Hematopoietic multipotent progenitor cell treated with erythropoietin and hydrocortisone succinate and interleukin-3 and kit ligand, for 17 days (in vitro differentiated cells): ENCODE measurements at places on chromosomes 3 and 15.

GRCh38 chr3:169509780-169510692 lies 153.5 kb downstream of the MECOM start:
- DNase-seq: no peak

GRCh38 chr3:128987302-128988100 lies 6.4 kb downstream of the CFAP92 start:
- no peak for DNase-seq

DNA sequence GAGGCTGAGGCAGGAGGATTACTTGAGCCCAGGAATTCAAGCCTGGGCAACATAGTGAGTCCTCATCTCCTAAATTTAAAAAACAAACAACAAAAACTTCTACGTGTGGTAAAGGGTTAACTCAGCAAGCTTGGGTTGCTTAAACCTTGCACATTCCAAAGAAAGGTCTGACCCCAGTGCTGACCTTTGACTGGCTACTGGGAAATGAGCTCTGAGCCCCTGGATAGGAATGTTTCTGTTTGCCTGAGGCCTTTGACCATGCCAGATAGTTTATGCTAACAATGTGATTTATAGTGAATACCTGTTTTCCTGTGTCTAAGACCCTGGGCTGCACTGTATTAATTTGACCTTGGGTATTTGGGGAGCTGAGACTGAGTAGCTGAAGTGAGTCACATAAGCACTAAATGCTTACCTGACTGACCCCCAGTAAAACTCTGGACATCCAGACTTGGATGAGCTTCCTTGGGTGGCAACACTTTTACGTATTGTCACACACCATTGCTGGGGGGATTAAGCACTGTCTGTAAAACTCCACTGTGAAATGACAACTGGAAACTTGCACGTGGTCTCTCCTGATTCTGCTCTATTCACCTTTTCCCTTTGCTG lies 20.7 kb downstream of the TCAIM start:
- DNase-seq: no peak

- no peak for DNase-seq
Observed at GRCh38 chr3:101976473-101976872, 127.2 kb downstream of the NFKBIZ start.

DNA sequence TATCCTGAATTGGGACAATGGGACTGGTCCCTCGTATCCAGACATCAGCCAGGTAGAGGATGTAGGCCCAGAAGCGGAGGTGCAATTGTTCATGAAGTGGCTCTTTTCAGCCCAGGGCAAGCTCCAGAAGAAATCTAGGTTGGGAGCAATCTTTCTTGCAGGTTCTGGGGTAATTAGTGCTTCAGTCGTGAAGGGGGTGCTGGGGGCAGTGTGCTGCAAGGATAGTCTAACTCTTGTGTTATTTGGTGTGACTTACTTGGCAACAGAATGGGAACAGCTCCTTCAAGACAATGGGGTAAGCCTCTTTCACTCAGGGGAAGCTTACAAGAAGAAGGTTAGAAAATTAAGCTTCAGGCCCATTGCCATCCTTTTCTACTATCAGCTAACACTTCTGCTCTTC lies 273.0 kb downstream of the DIPK2A start:
- DNase-seq: no peak

DNA sequence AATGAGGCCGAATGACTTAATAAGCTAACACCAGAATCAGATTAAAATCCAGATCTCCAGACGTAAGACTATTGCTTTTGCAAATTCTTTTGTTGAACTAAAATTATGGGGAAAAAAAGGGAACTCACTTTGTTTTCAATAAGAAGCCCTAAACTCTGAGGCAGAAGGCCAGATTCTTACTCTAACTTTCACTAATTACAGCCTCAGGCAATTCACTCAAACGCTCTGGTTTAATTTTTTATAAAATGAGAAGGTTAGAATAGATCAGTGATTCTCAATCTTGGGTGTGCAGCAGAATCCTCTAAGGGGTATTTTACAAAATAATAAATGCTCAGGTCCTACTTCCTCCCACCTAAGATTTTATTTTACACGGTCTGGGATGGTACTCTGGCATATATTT lies 38.1 kb downstream of the C3orf70 start:
- DNase-seq: no peak

DNA sequence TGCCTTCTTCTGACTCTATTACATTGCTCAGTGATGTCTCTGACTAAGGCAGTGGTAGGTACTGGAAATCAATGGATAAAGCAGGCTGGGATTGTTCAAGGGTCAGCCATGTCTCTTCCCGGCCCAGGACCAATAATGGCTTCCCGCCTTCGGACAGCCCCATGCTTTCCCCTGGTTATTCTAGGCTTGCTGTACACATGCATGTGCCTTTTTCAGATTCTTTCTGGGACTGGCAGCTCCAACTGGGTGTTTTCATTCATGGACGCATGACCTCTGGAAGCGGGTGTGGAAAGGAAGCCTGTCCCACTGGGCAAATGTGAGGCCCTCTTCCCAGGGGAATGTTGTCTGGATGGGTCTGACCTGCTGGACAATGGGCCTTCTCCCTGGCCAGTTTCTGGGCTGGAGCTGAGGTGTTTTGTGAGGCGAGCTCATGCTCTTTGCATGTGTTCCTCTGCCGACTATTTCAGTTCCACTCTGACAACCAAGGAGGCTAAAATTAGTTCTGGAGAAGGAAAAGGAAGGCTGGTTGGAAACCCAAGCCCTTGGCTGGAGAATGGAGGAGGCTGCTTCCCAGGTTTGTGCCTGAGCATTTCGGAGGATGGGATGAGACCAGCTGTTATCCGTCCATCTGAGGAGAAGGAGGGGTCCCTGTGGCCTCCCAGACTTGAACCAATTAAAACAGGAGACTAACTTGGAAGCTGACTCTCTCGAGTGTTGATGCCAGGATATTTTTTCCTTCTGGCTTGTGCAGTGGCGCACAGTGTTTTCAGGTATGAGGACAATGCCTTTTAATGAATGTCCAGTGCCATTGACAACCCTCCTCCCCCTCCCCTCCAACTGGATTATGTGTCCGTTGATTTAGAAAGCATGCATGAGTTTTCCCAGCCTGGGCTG lies 6.9 kb downstream of the ACVR2B start:
- DNase-seq: no peak
